ENCODE measurements at places on chromosomes 7 and 10.
A peak's percentile ranks its signal among the peaks of the same experiment; 100 is the strongest.

DNA sequence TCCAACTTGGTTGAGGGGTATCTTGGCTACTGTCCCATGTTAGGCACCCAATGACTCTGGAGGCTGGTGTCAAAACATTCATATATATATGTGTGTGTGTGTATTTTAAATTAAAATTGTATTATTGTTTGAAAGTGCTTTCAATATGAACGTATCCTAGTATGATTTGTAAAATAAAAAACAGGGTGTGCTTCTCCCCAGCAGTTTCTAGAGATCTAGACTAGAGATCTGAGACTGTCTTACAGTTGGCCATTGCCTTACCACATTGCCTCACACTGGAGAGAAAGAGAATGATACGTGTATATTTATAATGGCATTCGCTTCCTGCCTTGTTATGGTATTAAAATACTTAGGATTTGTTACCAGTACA is 1.2 kb downstream of the BAG3 start:
- DNase-seq, result no peak

- DNase-seq, result no peak
Measured at GRCh38 chr7:121953601-121954000, 80.6 kb downstream of the PTPRZ1 start.

DNA sequence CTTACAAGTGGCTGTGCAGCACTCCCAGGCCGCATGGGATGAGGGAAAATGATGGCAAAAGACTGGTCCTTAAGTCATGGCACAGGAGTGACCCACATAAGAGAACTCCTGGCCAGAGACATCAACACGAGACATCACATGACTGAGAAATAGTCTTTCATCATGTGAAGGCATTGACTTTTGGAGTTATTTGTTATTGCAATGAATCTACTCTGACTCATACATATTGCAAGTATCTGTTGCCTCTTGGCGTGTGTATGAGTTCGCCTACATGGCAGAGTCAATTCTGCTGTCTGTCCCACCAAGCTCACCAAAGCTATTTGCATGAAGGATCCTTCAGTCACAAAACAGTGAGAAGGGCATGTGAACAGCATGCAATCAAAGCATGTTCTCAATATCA is 59.7 kb upstream of the HABP2 start:
- DNase-seq, result no peak

GRCh38 chr10:133100706-133101415 is 13.1 kb downstream of the ADGRA1 start:
- peak; percentile 96 for DNase-seq

DNA sequence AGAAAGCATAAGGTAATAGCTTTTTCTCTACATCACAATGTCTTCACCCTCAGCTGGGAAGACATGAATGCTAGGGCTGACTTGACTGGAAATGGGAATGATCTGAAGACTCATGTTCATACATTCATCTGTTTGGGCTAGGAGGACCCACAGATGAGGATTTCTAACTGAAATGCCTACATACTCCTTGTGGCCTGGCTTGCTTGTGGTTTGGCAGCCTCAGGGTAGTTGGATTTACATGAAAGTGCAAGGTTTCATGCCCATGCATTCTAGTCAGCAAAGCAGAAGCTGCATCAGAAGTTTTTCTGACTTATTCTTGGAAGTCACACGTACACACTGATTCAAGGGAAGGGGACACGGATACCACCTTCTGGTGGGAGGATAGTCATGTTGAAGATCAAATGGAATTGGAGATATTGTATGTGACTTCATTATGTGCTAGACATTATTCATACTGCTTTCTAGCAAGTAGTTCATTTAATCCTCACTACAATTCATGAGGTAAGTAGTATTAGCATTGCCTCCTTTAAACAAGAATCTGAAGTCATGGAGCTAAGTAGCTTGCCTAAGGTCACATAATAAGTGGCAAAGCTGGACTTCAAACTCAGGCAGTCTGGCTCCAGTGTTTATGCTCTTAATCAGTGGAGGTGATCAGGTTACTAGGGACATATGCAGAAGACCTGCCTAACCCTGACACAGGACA is 957.0 kb downstream of the LRMDA start:
- no peak for DNase-seq

All from WTC11 (cell line).